ENCODE measurements at places on chromosomes 12 and 14.
A peak's percentile ranks its signal among the peaks of the same experiment; 100 is the strongest.

- no peak for DNase-seq
Observed at GRCh38 chr12:57621497-57622292, 10.5 kb downstream of the ARHGEF25 start.

GRCh38 chr12:18267427-18268099 lies 6.2 kb downstream of the PIK3C2G start:
- no peak for DNase-seq

GRCh38 chr12:21573733-21574358 lies 30.8 kb downstream of the GYS2 start:
- no peak for DNase-seq

DNA sequence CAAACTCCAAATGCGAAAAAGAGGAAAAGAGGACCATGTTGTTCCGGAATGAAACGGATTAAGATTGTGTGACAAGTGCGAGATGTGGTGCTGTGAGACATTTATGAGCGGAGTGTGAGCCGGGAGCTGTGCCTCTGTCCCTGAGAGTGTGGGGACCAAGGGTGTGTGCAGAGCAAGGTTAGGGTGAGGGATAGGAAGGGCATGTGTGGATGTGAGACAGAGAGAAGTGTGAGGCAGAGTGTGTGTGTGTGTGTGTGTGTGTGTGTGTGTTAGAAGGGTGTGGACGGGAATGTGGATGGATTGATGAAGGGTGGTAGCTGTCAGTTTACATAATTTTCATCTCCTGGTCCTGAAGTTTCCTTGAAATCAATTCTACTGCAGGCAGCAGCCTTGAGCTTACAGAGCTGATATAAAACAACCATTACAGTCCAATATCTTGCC lies 4.3 kb upstream of the OTX2 start:
- no peak for DNase-seq

DNA sequence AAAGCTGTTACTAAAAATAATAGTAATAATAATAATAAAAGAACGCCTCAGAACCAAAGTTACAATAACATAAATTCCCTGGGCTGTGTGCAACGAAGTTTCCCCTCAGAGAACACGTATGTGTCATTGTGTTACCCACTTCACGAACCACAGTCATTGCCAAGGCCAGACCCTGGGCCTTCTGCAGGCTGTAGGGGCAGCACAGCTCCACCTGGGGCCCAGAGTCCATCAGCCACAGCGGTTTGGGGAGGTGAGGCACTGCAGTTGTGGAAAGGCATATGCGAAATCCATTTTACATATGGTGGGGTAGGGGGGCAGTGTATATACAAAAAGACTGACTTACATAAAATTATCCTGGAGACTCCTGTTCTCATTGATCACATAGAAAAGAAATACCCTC lies 56.1 kb downstream of the ESR2 start:
- no peak for DNase-seq

DNA sequence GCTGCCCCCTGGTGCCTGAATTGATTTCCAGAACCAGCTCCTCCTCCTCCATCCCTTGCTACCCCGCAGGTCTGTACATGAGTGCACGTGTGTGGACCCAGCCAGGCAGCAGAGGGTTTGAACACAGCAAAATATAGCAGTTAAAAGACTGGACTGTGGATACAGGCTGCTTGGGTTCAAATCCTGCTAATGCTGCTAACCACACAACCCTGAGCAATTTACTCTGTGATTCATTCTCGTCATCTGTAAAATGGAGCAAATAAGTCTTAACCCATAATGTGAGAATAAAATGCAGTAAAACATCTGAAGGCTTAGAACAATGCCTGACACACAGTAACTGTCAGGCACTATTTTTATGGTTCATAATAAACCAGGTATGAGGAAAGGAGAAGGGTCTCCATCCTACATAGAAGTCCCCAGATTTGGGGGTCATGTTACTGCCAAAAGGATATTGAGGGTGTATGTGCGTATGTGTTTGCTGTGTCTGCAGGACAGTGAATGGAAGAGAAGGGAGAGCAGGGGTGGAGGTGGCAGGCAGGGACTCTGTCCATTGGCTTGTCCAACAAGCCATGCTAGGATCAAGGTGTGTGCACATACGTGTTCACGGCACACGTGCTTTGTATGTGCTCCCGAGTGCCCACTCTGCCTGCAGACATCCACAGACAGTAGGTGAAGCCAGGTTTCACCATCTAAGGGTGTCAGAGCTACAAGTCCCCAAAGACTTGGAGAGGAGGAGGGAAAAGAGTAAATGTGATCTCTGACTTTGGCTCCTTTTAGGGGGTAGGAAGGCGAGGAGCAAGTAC lies 1.5 kb upstream of the STAT6 start:
- DNase-seq, result no peak

GRCh38 chr14:74941676-74942097 lies 13.7 kb downstream of the PGF start:
- DNase-seq, result peak; percentile 68

- no peak for DNase-seq
Observed at GRCh38 chr12:54051026-54051842, 2.4 kb upstream of the HOXC4 start.

Data from thoracic aorta (tissue), 2 donors.